ENCODE measurements at places on chromosomes 4 and X. TPM values are rescaled to one million over a fixed set of nuclear protein-coding genes. Genes with fewer than 3 reads are reported as not detected.

The SYN1 gene
- total RNA-seq, result 0.17 TPM

The ATP8A1 gene
- total RNA-seq, result 4.8 TPM

The SLC6A8 gene
- total RNA-seq, result 9.8 TPM

DNA sequence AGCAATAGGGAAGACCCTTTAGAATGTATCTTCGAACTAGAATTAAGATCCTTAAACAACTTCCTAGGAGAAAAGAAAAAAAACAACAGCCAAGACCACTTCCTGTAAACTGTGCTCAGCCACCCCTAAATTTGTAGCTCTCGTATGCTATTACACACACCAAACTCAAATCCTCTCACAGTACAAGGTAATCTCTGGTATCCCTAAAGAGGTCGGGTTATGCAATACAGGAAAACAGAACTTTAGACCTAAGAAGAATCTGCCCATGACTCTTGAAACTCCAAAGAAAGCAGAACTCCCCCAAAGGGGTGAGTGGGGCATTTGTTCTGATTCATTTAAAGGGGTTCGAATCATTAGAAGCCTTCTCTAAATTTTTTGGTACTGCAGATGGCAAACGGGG, 170.9 kb upstream of the CASK start:
- no peaks in the 10 kb centered on the region for H3K36me3 ChIP-seq
- peak; percentile 26 for DNase-seq
- no peak overlapping the region for H3K4me3 ChIP-seq
- H3K4me1 ChIP-seq, result no peaks in the 10 kb centered on the region
- peak overlapping the region; percentile 34 for H3K27ac ChIP-seq

DNA sequence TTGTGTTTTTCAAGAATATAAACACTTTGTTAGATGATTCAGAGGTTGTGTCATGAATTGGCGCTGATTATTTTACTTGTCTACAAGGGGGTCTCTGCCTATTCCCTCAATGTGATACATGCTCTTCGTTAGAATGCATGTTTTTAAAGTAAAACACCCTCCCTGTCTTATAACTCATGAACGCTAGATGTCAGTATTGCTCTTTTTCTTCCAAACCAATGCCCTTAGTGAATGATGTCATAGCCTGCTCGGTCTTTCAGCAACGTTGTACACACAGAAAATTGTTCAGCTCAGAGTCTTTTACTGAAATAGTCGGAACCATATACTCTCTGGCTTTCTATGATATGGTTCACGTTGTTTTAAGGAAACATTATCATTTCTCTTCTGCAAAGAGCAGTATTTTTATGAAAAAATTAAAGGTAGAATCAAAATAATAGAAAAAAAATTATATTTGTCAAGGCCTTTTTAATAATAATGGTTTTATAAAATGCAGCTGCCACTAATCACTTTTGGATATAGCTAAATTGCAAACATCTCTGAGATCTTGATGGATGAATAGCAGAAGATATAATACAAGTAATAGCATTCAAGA, 292.9 kb downstream of the TLL1 start:
- no peaks in the 10 kb centered on the region for H3K27me3 ChIP-seq
- H3K36me3 ChIP-seq, result no peaks in the 10 kb centered on the region
- H3K4me3 ChIP-seq, result no peak overlapping the region
- no peak overlapping the region for H3K27ac ChIP-seq
- H3K4me1 ChIP-seq, result no peaks in the 10 kb centered on the region

DNA sequence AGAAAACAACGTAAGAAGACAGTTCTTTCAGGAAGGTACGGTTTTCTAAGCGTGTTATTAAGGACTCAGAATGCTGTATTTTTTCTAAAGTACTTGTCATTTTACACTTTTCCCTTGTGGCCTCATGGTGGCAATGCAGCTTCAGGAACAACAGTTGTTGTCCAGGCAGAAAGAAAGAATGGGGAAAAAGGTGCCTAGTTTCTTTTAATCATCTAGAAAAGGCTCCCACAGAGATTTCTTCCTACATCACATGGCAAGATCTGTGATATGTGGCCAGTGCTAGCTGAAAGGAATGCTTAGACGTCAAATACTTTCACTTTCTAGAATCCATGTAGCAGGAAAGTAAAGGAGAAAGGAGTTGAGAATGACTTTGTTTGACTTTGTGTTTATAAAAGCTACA, 49.0 kb upstream of the TRAM1L1 start:
- no peaks in the 10 kb centered on the region for H3K4me1 ChIP-seq
- no peaks in the 10 kb centered on the region for H3K27me3 ChIP-seq

- DNase-seq, result peak; percentile 78
- no peaks in the 10 kb centered on the region for H3K27me3 ChIP-seq
- no peak overlapping the region for H3K27ac ChIP-seq
- no peaks in the 10 kb centered on the region for H3K36me3 ChIP-seq
Measured at GRCh38 chr4:124936427-124936826, 223.9 kb upstream of the ANKRD50 start.

DNA sequence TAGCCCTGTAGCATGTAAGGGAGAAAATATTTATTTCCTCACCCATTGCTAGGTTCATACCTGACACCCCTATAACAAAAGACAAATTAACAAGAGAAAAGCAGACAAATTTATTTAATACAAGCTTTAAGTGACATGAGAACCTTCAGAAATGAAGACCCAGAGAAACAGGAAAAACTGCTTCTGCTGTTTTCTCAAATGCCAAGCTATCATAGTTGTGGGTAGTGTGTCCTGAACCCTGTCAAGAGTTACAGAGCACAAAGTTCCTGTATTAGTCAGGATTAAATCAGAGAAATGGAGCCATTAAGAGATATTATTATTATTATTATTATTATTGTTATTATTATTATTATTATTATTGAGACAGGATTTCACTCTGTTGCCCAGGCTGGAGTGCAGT, 17.5 kb downstream of the CCDC160 start:
- H3K4me3 ChIP-seq, result no peak overlapping the region
- H3K4me1 ChIP-seq, result no peaks in the 10 kb centered on the region
- no peak overlapping the region for H3K27ac ChIP-seq
- no peak for DNase-seq
- no peaks in the 10 kb centered on the region for H3K27me3 ChIP-seq
- no peaks in the 10 kb centered on the region for H3K36me3 ChIP-seq
